ENCODE measurements at places on chromosomes 2 and 18.

- DNase-seq = no peak
These were observed 61.4 kb downstream of the DPP4 start for GRCh38 chr2:162012565-162013058.

GRCh38 chr2:183057333-183057985, 19.2 kb upstream of the NCKAP1 start:
- no peak for DNase-seq

GRCh38 chr2:47452761-47453160, 49.8 kb downstream of the MSH2 start:
- DNase-seq = no peak

DNA sequence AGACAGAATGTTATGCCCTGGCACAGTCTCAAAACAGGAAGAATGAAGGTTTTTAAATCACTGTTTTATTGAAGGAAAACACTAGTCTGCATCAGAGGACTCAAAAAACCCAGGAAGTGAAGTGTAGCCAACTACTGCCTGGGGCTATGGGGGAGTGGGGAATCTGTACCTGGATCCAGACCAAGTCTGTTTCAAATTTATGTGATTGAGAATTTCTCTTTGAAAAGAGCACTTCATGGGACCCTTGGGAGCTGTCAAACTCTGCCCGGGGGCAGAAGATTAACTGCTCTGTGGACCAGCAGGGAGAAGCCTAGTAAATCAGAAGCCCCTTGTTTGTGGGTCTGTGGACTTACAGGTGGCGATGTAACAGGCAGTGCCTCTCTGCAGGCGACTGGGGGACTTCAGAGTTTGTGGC, 45.3 kb upstream of the TANC1 start:
- no peak for DNase-seq

- no peak for DNase-seq
These were observed 506.8 kb upstream of the ZEB2 start for GRCh38 chr2:145026456-145027455.

DNA sequence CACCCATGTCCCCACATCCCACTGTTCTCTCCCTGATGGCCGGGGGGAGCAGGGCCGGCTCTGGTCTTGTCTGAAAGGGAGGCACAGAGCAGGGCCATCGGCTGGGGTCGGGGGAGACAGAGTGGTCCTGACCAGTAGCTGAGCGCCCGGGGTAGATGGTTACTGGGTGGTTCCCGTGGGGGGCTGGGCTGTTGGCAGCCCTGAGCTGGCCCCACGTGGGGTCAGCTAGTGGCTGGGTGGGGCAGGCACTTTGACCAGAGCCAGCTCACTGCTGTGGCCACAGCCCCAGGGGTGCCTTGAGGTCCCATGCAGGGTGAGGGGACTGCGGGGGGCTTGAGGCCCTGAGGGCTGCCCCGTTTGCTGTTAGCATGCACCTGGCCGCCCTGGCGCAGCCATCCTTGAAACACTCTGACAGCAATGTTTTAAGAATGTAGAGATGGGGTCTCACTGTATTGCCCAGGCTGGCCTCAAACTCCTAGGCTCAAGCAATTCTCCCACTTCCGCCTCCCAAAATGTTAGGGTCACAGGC, 12.3 kb upstream of the NEU4 start:
- no peak for DNase-seq

DNA sequence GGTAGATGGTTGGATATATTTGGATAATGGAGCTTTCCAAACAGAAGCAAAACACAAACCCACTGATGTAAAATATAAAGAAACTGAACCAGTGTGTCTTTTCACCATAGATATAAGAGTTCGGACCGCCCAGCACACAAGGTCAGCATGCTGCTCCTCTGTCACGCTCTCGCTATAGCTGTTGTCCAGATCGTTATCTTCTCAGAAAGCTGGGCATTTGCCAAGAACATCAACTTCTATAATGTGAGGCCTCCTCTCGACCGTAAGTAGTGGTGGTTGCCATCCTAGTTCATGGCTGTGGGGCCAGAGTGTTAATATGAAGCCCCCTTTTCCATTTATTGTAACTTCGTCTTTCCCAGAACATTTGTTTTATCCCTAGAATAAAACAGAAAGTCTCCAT, 125.2 kb upstream of the LYPD6 start:
- DNase-seq = no peak

DNA sequence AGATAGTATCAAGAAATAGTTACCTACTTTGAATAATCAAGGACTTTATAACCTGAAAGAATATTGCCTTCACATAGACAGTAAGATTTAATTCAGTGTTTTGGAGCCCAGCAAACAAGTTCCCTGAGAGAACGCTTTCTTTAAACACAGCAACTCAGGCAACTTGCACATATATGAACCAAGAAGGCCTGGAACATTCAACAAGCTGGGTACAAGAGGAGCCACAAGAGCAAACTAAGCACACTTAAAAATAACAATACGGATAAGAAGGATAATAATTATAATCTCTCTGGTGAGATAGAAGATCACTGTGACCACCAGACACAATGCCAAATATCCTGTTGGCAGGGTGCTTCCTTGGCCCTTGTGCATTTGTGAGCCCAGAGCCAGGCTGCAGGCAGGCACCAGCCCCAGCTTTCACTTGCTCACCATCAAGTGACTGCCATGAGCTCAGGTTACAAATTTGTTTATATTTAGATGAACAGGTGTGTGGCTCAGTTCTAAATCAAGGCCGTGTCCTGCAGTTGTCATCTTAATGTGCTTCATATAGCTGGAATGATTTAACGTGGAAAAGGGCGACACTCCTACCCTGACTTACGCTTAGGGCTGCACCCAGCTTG, 446.6 kb downstream of the IRS1 start:
- no peak for DNase-seq

DNA sequence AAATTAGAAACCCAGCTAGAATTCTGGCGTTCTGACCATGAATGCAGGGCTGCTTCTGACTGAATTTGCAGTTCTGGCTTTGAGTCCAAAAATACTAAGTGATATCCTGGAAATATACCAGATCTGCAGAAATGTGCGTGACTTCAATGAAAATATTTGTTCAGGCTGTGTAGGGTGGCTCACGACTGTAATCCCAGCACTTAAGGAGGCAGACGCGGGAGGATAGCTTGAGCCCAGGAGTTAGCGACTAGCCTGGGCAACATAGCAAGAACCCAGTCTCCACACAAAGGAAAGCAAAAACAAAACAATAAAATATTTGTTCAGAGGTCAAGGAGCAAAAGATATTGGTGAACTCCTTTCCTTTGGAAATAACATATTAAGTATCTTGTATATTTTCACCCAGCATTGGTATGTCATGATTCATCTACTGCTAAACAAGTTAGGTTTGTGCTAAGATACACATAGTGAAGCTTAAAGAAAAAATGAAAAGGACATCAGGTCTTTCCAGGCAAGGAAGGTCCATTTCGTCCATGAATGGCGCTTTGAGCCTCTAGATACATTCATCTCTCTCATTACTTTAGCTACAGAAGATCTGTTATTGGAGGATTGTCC, 239.2 kb downstream of the CMPK2 start:
- no peak for DNase-seq
